AG04450 (cell line): ENCODE measurements at places on chromosomes 7 and 10. TPM values are rescaled to one million over a fixed set of nuclear protein-coding genes. Genes with fewer than 3 reads are reported as not detected.

FAM25G gene
- not detected in 2 replicates for polyA plus RNA-seq

DNA sequence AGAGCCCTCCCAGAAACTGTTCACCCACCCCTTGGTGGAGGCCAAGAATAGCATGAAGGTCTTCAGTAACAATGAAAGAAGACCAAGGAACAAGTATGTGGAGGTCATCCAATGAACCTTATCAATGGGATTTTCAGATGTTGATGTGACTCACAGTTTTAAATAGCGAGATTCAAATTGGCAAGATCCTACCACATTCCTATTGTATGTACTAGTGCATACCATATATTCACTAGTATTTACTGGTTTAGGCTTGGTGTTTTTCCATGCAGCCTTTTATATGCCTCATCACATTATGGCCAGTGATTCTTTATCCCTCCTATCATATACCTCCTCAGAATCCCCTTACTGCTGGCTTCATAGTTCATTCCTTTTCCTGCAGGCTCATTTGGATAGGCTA, 54.4 kb downstream of the ITGB8 start:
- DNase-seq, result peak; percentile 63

DNA sequence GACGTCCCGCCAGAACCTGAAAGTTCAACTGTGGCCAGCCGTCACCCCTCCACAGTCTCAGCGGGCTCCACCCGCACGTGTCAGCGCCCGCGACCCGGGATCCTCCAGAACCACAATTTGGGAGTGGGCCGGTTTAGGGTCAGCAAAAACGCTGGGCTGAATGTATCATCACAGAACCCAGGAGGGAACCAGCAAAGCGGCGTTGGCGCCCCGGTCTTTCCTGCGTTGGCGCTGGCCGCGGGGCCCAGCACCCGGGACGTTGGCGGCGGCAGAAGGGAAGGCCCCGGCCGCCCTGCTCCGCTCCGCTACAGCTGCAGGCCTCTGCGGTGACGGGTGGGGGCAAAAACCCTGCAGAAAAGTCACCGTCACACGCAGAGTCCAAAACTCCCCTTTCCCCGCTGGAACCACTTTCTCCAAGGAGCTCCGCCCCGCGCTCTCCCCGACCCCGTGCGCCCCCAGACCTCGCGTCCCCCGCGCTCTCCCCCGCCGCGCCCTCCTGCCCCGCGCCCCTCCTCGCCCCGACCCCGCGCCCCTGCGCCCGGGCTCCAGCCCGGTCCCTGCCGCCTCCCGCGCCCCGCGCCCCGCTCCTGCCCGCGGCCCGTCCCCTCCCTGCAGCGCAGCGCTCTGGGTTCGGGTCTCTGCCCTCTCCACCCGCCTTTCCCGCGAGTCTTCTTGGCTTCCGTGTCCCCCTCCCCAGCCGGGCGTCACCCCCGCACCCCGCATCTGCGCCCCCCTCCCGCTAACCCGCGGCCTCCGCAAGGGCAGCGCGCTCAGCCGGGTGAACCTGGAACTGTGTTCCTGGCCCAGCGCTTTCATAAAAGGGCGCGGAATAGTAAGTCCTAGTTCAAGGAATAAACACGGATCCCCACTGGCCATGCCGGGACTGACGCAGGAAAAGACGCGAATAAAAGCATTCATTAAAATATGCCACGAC, 24.0 kb upstream of the RNF32 start:
- DNase-seq, result no peak

DYNC1I1 gene
- 0.02 and 0.06 TPM in 2 replicates for polyA plus RNA-seq

- DNase-seq, result no peak
These were observed 181.4 kb upstream of the ETV1 start for GRCh38 chr7:14170872-14171271.

CACNB2 gene
- 0.76 and 0.93 TPM in 2 replicates for polyA plus RNA-seq

PNLIPRP1 gene
- polyA plus RNA-seq, result not detected in 2 replicates

- no peak for DNase-seq
These were observed 58.4 kb upstream of the ABCB5 start for GRCh38 chr7:20557116-20557515.
